SK-N-SH (cell line): ENCODE measurements at places on chromosomes 7 and 10. TPM values are rescaled to one million over a fixed set of nuclear protein-coding genes. Genes with fewer than 3 reads are reported as not detected.
A peak's percentile ranks its signal among the peaks of the same experiment; 100 is the strongest.

Gene TET1
- 0.38 and 0.44 TPM in 2 replicates for polyA plus RNA-seq

DNA sequence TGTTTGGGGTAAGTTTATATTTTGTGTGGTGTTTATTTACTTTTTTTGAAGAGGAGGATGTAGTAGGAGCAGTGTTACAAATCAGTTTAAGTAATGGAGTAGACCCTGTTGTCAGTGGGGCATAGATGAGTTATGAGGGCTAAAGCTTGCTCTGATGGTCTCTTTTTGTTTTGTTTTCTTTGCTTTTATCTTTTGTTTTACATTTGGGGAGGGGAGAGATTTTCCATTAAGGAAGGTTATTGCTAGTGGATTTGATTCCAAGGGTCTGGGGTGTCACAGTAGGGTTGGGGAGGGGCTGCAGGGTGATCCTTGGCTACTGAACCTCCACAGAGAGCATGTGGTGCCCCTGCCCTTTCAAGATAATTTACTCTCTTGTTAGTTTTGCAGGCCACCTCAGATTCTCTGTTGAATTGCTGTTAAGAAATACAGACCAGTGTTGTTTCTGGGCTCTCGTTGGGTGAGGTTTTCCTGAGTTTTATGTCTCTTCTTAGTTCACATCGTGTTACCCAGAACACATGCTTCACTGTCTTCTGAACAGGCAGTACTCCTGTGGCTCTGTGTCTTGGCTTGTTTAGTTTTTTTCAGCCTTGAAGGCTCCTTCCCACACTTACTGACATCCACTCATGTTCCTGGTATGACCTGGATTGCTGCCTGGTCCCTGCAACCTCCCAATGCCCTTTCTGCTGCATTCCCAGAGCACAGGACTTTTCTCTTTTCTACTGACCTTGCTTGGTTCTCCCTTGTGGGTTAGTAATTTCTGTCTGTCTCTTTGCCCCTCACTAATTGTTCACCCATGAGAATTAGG is 4.2 kb downstream of the KIFBP start:
- no peak for DNase-seq

DNA sequence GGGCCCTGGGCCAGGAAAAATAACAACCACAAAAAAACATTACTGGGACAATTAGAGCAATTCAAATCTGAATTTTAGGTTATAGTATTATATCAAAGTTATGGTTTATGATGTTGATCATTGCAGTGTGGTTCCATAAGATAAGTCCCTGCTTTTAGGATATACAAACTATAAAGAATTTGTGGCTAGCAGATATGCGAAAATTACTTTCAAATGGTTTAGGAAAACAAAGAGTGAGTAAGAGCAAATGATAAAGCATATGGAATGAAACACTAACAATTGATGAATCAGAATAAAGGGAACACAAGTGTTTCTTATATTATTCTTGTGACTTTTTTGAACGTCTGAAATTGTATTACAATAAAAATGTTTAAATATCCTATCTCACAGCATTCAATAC is 64.4 kb upstream of the HECTD2 start:
- no peak for DNase-seq

GRCh38 chr7:108103558-108104298 is 26.4 kb downstream of the LAMB4 start:
- DNase-seq: peak; percentile 34

GRCh38 chr10:112677689-112678088 is 230.7 kb downstream of the VTI1A start:
- peak; percentile 51 for DNase-seq
